ENCODE measurements at places on chromosomes 16 and 17.

DNA sequence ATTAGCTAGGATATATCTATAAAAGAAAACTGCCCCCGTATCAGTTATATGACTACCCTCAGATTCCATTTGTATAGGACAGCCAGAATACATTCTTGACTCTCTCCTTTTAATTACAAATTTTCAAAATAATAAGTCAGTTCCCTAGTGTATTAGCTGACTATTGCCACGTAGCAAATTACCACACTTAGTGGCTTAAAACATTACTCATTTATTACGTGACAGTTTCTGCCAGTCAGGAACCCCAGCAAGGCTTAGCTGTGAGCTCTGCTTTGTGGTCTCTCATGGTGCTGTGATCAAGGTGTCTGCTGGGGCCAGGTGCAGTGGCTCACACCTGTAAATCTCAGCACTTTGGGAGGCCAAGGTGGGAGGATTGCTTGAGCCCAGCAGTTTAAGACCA lies 13.9 kb upstream of the SCNN1B start:
- DNase-seq, result no peak

- no peak for DNase-seq
Observed at GRCh38 chr17:4537451-4538235, 17.5 kb downstream of the MYBBP1A start.

- DNase-seq, result no peak
Observed at GRCh38 chr17:58974354-58974753, 132.3 kb downstream of the TRIM37 start.

- DNase-seq, result no peak
Observed at GRCh38 chr16:68357923-68358322, 47.1 kb downstream of the PRMT7 start.

DNA sequence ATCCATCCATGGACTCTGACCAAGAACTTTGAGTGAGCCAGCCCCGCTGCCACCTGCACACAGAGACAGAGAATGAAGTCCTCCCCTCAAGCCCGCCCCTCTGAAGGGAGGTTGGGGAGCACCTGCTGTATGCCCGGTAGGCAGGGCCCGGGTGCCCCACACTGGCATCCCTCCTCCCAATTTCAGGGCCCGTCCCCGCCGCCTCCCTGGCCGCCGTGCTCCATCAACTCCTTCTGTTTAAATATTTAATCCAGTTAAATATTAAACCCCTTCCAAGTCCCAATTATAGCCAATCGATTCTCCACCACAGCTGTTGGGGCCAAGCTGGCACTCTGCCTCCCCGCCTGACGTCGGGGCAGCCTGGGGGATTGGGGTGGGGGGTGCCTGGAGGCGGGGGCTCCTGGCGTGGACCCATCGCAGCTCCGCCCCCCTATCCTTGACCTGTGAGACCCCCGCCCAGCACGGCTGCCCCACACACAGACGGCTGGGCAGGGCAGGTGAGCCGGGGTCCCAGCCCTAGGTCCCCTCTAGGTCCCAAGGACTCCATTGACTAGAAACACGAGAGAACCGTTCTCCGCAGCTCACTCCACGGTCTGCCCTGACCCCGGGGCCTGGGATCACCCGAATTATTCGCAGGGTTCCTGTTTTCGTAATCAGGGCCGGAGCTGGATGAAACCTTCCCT lies 18.0 kb upstream of the CACNA1H start:
- DNase-seq, result no peak

GRCh38 chr17:10812674-10813073 lies 8.8 kb upstream of the TMEM238L start:
- no peak for DNase-seq

DNA sequence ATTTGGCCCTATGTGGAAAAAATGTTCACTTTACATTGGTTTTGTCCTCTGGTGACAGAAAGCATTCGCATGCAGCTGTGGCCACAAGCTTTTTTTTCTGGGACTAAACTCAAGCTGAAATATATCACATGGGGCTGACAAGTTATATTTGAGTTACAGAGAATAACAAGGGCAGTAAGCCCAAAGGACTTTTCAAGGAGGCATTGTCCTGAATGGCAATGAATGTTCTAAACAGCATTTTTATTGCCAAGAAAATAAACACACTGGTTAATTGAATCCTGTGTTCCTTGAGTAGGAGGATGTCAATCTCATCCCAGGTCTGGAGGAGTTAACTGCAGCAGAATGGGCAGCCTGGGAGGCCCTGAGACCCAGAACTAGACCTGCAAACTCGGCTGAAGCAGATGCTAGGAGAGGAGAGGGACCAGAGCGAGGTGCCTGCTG lies 114.5 kb downstream of the COPRS start:
- DNase-seq, result no peak

- no peak for DNase-seq
Observed at GRCh38 chr16:65200857-65201256, 79.0 kb upstream of the CDH11 start.

DNA sequence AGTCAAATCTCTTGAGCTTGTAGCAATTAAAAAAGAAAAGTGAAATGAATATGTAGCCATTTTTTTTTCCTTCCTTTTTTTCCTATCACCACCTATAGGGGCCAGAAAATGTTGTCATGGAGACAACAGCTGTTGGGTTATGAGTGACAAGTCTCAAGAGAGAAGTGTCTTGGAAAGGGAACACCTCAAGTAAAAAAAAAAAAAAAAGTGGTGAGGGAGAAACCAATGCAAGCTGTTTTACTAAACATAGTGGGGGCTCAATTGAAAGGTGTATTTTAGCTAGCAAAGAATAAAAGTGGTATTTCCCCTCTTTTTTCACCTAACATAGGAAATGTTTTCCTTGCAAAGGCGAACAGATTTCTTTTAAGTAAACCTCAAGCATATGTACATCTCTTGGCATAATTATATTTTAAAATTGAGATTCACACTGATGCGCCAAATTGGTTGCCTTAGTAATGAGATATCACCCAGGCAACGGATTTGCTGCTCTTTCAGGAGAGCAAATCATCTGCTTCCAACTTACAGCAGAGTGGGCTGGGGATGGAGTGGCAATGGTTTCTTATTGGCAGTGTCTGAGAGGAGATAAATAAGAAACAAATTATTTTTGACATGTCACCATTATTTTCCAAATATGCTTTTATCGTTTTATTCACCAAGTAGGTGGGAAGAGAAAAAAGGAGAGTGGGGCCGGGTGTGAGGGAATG lies 183.6 kb downstream of the MYO1D start:
- no peak for DNase-seq

DNA sequence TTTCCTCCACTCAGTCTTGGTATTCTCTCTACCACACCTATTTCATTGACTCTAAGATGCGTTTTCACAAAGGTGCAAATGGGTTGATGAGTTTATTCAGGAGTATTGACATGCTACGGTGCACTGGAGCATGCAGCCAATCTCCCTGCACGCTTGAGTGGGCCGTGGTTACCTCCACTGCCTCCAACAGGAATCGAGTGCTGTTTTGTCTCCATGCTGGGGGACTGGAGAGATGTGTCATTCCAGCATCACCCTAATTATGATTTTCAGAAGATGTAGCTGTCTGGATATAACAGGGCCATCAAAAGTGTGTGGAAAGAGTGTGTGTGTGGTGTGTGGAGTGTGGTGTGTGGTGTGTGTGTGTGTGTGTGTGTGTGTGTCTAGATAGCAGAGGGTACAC lies 351.6 kb upstream of the ZFHX3 start:
- DNase-seq, result no peak

DNA sequence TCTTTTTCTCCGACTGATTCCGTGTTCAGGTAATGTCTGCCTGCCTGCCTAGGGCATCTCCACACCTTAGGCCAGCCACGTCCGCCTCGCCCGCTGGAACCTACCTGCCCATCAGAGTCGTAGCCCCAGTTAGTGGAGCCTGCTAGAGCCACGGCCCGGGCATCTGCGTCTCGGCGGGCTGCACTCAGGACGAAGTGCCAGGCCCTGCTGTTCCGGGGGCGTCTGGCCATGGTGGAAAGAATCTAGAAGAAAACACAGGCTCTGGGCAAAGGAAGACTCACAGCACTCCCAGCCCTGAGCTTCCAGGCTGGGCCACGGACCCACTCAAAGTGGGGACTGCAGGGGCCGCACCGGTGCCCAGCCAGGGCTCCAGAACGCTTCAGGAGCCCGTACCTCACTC lies 1.1 kb downstream of the SPSB3 start:
- no peak for DNase-seq

DNA sequence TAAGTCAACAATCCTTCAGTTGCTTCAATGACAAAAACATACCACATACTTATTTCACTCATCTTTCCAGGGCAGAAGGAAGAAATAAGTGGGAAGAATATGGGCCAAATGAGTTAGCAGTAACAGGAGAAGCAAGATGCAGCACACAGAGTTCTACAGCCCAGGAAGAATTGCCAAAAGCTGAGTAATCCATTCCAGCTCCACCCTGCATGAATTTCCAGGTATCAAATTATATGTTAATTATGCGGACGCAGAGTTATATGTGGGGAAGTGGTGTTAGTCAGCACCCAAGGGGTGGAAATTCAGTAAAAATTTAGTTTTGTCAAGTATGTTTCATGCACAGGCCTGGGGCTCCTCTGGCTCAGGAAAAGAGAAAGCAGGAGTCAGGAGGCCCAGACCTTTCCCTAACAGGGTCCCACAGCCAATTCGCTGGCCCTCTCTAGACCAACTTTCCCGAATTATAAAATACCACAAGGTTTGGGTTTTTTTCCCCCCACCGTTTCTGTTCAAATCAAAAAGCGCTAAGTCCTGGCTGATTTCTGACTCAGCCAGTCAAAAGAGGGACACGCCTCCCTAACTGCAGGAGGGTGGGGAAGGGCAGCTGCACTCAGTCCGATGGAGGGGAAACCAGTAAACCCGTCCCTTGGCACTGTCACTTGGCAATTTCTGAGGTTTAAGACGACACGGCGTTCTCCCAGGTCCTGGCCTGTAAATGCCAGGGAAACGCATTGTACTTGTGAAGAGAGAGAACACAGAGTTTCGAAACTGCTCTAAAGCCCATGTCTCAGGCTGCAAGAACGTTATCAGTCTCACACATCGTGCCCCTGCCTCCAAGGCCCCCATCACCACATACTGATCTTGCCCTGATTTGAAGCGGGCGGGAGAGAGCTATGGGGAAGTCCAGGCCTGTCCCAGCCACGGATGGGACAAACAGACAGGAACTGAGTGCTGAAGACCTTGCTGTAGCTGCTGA lies 58.1 kb downstream of the ZFHX3 start:
- no peak for DNase-seq

- DNase-seq, result no peak
Observed at GRCh38 chr17:76673729-76674128, 30.2 kb upstream of the ST6GALNAC1 start.

- no peak for DNase-seq
Observed at GRCh38 chr17:75622076-75622475, 11.2 kb upstream of the SMIM5 start.

DNA sequence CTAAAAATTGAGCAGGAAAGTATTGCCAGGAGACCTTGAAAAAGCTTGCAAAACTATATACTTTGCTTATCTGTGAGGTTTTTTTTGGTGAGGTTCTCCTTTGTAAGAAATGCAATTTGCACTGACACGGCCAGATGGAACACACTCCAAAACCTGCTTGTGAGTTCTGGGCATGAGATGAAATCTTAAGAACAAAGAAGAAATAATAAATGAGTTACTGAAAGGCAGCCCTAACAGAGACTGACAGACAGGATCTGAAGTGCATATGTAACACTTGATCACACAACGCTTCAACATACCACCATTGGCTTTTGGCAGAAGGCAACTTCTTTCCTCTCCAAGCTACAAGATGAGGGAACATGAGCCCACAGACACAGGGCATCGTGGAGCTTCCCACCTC lies 82.6 kb downstream of the USP31 start:
- no peak for DNase-seq

DNA sequence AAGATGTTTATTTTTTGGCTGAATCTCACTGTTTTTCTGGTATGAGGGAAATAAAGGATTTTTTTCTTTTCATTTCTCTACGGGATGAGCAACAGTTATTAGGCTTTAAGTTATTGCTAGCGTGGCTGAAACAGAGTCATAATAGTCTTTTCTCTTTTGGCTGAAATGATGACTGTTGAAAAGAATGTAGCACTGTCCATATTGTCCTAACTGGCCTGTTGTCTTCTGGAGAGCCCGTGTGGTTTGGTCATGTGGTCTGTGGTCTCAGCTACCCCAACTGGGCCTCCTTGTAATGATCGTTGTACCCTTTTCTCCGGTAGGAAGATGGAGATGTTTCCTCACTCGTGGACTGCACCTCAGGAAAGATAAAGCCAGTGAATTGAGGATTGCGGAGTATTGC lies 36.6 kb downstream of the EPN2 start:
- DNase-seq, result no peak

DNA sequence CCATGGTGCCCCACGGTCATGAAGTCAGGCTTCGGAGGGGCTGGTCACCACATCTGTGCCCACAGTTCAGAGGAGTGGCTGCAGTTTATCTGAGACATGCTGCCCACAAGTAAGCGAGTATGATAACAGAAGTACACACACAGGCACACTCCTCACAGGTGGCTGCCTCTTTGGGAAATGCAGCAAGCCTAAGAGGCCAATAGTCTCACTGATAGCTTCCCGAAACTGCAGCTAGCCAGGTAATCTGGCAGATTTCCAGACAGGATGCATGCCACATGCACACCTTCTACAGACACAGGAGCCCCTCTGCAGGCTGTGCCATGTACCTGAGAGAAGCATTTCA lies 12.6 kb upstream of the GFOD2 start:
- DNase-seq, result no peak

DNA sequence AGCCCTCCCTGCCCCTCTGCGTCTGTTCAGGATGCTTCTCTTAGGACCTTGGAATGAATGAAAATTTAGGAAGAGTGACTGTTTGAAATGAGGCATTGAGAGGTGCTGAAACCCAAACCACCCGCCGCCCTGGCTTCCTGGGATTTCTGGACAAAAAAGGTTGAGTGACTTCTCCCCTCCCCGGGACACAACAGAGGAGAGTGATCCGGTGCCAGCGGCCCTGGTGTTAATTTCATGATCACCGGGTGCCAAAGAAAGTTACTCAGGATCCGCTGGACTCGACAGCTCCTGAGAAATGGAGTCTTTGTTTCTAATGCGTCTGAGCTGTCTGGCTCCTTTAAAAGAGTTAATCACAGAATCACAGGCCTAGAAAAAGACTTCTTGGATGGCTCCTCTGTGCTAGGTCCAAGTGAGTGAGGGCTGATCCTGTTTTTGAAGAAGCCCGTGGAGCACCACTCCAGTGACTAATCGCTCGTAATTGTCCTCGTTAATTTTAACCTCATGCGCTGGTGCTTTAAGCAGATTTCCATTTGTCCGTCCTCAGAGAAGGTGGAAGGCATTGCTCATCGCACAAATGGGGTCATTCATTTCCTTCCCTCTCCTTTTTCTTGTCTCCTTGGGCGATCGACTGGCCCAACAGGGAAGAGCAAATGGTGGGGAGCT lies 144.4 kb upstream of the ZFHX3 start:
- no peak for DNase-seq

- DNase-seq, result no peak
Observed at GRCh38 chr17:4947010-4947410, 1.3 kb downstream of the PFN1 start.

GRCh38 chr17:61321344-61321743 lies 78.3 kb upstream of the TBX2 start:
- no peak for DNase-seq
